Mammary epithelial cell (primary cell): ENCODE measurements at places on chromosomes 3 and 15. TPM values are rescaled to one million over a fixed set of nuclear protein-coding genes. Genes with fewer than 3 reads are reported as not detected.

DNA sequence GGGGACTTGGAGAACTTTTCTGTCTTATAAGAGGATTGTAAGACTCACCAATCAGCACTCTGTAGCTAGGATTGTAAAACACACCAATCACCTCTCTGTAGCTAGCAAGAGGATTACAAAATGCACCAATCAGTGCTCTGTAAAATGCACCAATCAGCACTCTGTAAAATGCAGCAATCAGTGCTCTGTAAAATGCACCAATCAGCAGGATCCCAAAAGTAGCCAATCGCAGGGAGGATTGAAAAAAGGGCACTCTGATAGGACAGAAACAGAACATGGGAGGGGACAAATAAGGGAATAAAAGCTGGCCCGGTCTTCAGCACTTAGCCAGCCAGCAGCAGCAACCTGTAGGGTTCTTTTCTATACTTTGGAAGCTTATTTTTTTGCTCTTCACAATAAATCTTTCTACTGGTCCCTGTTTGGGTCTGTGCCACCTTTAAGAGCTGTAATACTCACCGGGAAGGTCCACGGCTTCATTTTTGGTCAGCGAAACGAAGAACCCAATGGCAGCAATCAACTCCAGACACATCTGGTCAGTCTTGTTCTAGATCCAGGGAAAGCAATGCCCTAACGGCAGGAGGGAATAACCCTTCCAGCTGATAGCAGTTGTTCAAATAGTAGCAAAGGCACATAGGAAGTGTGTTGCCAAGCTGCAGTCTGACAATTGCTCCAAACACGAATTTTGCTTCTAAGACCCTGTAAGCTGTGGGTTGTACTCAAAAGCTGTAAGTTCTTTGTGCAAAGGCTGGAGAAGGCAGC is 135.6 kb downstream of the TJP1 start:
- DNase-seq, result no peak

GRCh38 chr3:72143966-72144717 is 359.2 kb upstream of the PROK2 start:
- DNase-seq, result no peak

DNA sequence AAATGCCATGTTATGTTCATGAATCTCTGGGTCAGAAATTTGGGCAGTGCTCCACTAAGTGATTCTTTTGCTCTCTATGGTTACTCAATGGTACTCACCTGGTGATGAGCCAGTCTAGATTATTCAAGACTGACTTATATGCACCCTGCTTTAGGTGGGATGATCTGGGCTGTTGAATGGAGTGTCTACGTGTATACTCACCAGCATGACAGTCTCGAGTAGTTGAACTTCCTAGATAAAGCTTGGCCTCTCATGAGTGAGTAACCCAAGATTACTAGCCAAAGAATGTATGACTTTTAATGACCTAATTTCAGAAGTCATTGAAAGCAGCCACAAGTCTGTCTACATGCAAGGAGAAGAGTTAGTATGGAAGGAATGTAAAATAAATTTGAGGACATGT is 77.5 kb upstream of the CADM2 start:
- DNase-seq, result no peak

DNA sequence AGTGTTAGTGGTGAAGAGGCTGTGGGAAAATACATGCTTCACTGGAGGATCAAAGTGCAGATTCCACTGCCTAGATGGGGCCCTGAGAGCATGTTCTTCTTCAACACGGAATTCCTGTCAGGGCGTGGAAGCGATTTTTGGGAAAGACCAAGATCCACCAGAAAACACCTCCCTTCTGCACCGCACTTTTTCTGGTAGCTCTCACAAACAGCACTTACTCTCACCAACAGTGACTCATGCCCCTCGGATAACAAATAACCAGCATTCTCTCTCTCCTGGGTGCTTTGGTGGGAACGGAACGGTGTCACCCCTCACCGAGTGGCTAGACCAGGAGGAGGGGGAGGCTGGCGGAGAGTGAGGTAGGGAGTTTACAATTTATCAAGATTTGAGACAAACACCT is 40.1 kb downstream of the ADAMTSL3 start:
- DNase-seq, result no peak

GRCh38 chr15:40486066-40486770 is 15.4 kb downstream of the CHST14 start:
- DNase-seq, result no peak

DNA sequence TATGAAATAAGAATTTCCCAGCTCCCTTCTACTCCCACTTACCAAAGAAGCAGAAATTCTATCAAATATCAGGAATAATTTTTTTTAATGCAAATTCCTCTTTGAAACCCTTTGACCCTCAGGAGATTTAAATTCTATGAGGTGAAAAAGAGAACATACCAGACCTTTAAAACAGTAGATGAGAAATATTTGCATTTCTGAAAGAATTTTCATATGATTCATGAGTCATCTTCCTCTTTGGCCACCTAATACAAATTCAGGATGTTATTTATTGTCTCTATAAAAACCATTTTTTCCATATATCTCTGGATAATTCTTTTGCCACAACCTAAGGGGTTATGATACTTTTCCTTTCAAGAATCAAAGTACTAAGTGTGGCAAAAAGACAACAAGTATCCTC is 67.3 kb upstream of the ST3GAL6 start:
- DNase-seq, result no peak

DNA sequence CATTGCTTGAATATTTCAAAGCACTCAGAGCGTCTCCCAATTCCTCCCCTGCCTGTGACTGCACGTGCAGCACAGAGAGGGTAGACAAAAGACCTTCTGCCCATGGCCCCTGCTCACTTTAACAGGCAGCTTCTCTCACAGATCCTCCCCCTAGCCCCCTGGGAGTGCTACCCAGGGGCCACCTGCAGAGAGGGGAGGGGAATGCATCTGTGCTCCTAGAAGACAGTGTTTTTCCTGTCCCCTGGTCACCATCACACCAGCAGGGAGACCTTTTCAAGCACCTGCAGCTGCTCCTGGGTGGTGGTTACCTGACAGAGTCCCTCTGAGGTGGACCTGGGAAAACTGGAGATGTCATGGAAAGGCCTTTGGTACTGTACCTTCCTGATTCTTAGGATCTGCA is 56.7 kb upstream of the PRR23C start:
- DNase-seq, result no peak

DNA sequence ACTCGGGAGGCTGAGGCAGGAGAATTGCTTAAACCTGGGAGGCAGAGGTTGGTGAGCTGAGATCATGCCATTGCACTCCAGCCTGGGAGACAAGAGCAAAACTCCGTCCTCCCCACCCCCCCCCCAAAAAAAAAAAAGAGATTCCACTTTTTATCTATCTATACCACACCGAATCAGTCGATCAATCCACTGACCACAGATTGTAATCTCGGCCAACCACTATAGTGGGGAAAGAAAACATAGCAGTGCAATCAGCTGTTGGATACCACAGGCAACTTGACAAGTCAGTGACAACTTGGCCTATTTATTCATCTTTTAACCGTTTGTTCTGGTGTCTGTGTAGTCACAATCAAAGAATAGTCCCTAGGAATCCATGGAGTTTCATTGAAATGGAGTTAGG is 299.2 kb downstream of the FHIT start:
- no peak for DNase-seq

- no peak for DNase-seq
These were observed 53.3 kb upstream of the RPL32 start for GRCh38 chr3:12894629-12895028.

DNA sequence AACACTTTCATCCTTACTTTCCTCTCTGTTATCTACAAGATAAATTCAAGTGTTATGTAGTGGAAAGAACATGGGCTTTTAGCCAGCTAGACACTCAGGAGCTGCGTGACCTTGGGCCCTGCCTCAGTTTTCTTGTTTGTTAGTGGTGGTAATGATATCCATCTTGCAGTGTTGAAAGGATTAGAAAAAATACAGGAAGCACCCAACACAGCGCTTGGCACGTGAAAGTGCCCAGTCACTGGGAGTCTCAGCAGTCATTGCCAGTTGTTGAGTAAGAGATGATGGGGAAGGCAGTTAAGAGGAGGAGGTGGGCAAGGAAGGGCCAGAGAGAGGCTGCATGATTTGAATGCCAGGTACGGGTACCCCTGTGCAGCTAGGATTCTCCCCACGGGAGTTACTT is 5.3 kb downstream of the PDIA5 start:
- DNase-seq, result no peak

GRCh38 chr3:125142940-125143339 is 69.6 kb downstream of the SLC12A8 start:
- DNase-seq, result no peak

- peak; percentile 17 for DNase-seq
These were observed 95.7 kb downstream of the VGLL3 start for GRCh38 chr3:86895202-86895601.

GRCh38 chr3:140018556-140018955 is 83.6 kb downstream of the CLSTN2 start:
- DNase-seq, result no peak

- DNase-seq, result no peak
These were observed 297.2 kb downstream of the ARPP21 start for GRCh38 chr3:35936571-35936970.

DNA sequence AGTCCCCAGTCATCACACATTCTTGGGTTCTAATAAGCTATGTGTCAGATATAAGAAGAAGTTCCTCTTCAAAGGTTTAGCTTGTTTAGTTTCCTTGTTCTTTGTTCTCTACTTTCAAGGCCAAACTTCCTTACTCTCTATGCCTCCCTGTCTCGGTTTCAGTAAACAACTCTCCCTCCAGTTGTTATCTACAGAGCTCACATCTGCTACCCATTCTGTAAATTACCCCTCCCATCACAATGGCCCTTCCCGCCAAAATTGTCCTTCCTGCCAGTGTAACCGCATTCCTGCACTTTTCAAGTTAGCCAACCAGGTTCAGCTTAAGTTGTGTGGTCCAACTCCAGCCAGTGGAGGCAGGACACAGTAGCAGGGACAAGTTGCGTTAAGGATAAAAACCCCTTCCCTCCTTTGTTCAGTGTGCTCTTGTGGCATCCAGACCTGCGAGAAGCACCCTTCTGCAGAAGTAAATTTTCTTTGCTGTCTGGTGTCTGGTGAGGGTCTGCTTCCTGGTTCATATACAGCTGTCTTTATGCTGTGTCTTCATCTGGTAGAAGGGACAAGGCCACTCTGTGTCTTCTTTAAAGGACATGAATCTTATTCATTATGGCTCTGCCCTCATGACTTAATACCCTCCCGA is 342.1 kb upstream of the GRM7 start:
- DNase-seq, result no peak

GRCh38 chr3:140472306-140473020 is 205.4 kb upstream of the TRIM42 start:
- DNase-seq, result no peak

GRCh38 chr3:49683162-49683561 is 6.1 kb downstream of the MST1 start:
- no peak for DNase-seq

GPR62 gene
- not detected for polyA plus RNA-seq

DPH6 gene
- polyA plus RNA-seq, result 14.8 TPM

SEMA5B gene
- polyA plus RNA-seq, result 0.11 TPM

MAP2K1 gene
- polyA plus RNA-seq, result 70.6 TPM

RLBP1 gene
- polyA plus RNA-seq, result 0.23 TPM

TNNC1 gene
- polyA plus RNA-seq, result 0.15 TPM

TTLL13 gene
- polyA plus RNA-seq, result 0.02 TPM

STX19 gene
- polyA plus RNA-seq, result 0.10 TPM

NR2E3 gene
- polyA plus RNA-seq, result 0.03 TPM

MLH1 gene
- polyA plus RNA-seq, result 36.8 TPM

C3orf62 gene
- polyA plus RNA-seq, result 2.4 TPM

ANKUB1 gene
- polyA plus RNA-seq, result 0.15 TPM

COX17 gene
- 39.9 TPM for polyA plus RNA-seq

NLGN1 gene
- polyA plus RNA-seq, result not detected

WNT7A gene
- 11.1 TPM for polyA plus RNA-seq

CRABP1 gene
- polyA plus RNA-seq, result not detected
